ENCODE measurements at places on chromosomes 2 and 18.

GRCh38 chr2:138922973-138923563, 142.9 kb upstream of the NXPH2 start:
- DNase-seq = peak; percentile 45

- DNase-seq = no peak
Measured at GRCh38 chr2:182283512-182283911, 143.3 kb downstream of the PDE1A start.

DNA sequence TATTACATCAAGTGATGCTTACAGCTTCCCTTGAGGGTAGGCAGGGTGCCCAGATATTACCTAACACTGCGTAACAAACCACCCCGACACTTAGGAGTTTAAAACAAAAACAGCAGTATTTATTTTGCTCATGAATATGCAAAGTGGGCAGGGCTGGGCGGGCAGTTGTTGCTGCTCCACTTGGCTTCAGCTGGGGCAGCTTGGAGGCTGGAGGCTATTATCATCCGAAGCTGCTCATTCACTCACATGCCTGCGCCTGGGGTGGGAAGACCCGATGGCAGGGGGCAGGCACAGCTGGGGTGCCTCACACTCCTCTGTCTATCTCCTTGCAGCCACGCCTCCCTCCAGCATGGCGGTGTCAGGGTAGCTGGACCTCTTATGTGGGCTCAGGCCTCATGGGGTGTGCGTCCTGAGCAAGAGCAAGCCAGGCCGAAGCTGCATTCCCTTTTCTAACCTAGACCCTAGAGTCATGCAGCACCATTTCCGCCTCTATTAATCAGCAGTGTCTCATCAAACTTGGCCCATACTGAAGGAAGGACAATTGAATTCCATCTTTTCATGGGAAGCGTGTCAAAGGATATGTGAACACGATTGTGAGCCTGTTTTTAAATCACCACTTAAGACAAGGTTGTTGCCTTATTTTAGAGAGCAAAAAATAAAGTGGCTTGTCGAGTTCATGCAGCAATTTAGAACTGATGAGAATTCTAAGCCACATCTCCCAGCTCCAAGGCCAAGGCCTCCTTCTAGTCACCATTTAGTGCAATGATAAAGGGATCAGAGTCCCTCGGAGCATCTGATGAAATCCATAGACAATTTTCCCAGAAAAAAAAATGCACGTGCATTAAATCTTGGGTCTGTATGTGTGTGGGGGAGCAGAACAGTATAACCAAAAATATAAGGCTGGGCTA, 54.9 kb downstream of the SDC1 start:
- no peak for DNase-seq

DNA sequence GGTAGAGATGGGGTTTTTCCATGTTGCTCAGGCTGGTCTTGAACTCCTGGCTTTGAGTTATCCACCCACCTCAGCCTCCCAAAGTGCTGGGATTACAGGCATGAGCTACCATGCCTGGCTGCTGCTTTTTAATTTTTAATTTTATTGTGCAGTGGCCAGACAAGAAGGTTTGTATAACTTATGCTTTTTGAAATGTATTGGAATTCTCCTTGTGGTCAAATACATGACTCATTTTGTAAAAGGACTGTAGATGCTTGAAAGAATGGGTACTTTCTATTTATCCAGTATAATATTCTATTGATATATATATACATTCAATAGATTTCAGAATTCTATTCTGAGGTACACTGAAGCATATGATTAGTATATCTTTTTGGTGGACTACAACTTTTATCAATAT, 82.6 kb upstream of the ST3GAL5 start:
- peak; percentile 67 for DNase-seq

DNA sequence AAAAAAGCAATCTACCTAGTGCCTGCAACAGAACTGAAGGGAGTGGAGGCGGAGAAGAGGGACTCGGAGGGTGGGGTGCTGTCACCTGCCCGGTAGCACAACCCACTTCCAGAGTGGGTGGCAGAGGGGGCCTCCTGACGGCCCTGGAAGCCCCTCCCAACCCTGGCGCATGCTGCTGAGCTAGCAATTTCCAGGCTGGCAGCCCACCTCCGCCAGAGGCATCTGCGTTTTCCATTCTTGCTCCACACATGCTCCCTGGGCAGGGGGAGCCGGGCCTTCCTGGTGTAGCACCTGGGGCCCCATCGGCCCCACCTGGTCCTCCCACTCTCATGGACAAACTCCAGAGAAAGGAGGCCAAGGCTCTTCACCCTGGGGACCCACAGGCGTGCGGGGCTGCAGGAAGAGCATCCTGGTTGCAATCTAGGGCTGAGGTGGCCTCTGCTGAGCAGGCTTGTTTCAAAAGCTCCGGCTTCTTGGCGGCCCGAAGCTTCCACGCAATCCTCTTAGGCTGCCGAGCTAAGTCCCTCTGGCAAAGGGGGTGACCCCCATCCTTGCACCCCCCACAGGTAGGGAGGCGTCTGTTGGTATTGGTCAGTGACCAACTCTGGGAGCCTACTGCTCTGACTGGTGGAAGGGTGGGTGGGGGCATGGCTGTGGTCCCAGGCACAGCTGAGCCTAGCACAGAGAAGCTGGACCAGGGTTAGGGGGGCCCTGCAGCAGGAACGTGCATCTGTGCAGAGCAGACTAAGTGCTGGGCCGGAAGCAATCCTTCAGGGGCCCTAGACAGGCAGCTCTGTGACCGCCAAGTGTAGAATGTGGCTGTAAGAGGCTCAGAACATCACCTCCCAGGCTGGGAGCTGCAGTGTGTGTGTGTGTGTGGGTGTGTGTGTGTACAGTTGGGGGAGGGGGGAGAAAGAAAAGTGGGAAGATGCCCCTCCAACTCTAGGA, 2.6 kb downstream of the HS6ST1 start:
- DNase-seq = peak; percentile 53

DNA sequence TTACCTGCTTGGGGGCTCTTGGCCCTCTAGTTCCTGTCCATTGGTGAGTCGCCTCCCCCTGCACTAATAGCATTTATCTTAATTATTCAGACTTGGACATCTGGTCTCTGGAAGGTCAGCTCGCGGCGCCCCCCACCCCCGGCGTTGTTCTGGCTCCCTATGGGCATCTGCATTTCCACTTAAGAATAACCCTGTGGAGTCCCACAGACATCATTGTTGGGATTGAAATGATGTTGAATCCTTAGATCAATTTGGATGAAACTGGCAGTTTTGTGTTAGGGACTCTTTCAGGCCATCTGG, 313.8 kb upstream of the HS6ST1 start:
- DNase-seq = no peak

Data from fibroblast of skin of back (primary cell).